ENCODE measurements at places on chromosomes 2 and 18. TPM values are rescaled to one million over a fixed set of nuclear protein-coding genes. Genes with fewer than 3 reads are reported as not detected.

CD207 gene
- 0.03 TPM for polyA plus RNA-seq

DNA sequence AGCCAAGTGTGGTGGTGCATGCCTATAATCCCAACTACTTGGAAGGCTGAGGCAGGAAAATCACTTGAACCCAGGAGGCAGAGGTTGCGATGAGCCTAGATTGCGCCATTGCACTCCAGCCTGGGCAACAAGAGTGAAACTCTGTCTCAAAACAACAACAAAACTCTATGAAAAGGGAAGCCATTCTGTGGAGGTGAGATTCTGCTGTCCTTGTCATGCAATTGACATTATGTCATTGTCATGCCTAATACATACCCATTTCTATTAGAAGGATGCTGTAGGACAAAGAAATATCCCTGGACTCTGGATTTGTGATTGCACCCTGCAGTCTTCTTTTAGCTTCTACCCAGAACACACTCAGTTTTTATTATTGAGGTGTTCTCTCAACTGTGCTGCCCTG is 8.6 kb downstream of the RASGRP3 start:
- no peak for DNase-seq

RNU2-63P gene
- not detected for polyA plus RNA-seq

IHH gene
- polyA plus RNA-seq = not detected

All from fibroblast of lung (primary cell).